ENCODE measurements at places on chromosomes 11 and 22.

DNA sequence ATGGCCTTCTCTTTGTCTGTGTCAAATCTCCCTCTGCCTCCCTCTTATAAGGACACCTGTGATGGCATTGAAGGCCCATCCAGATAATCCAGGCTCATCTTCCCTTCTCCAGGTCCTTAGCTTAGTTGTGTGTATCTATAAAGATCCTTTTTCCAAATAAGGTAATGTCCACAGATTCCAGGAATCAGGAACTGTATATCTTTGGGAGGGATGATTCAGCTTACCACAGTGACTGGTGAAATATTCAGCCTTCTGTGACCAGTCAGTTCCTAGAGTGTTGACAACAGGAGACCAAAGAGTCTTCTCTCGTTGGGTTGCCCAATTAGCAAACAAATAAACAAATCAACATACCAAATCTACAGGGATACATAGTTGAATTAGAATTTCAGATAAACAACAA, 175.8 kb downstream of the MPPED1 start:
- DNase-seq = no peak

- DNase-seq = peak; percentile 22
These were observed 24.1 kb downstream of the RNF214 start for GRCh38 chr11:117256573-117256972.

- DNase-seq = no peak
These were observed 10.7 kb downstream of the PPM1F start for GRCh38 chr22:21941921-21942320.

- DNase-seq = no peak
These were observed 130.4 kb downstream of the UVRAG start for GRCh38 chr11:75945446-75945845.

- peak; percentile 87 for DNase-seq
These were observed 158.8 kb upstream of the NAV2 start for GRCh38 chr11:19553683-19554333.

DNA sequence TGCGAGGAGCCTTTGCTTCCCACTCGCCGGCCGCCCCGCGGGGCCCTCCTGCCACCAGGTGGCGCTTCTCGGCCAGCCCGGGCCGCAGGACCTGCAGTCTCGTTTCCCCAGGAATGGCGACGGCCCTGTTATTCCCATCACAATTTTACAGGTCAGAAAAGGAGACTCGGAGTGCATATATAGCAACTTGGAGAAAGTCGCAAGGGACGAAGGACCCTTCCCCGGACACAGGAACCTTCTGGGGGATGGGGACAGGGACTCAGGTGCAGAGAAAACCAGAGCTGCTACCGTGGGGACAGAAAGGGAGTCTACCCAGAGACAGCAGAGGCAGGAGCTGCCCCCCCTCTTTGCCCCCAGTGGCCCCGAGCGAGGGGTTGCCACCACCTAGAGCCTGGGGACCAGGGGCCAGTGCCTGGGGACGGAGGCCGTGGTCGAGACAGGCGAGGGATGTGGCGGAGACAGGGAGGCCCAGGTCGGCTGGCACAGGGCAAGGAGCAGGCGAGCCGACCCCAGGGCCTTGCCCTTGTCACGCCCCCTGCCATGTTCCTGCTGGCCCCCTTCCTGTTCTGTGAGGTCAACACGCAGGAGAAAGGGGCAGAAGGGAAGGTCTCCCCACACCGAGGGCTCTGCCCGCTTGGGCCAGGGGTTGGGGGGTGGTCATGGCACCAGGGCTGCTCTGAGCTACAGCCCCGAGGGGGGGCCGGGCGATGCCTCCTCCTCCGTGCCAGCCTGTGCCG, 3.5 kb upstream of the KRTAP5-6 start:
- DNase-seq = peak; percentile 95

DNA sequence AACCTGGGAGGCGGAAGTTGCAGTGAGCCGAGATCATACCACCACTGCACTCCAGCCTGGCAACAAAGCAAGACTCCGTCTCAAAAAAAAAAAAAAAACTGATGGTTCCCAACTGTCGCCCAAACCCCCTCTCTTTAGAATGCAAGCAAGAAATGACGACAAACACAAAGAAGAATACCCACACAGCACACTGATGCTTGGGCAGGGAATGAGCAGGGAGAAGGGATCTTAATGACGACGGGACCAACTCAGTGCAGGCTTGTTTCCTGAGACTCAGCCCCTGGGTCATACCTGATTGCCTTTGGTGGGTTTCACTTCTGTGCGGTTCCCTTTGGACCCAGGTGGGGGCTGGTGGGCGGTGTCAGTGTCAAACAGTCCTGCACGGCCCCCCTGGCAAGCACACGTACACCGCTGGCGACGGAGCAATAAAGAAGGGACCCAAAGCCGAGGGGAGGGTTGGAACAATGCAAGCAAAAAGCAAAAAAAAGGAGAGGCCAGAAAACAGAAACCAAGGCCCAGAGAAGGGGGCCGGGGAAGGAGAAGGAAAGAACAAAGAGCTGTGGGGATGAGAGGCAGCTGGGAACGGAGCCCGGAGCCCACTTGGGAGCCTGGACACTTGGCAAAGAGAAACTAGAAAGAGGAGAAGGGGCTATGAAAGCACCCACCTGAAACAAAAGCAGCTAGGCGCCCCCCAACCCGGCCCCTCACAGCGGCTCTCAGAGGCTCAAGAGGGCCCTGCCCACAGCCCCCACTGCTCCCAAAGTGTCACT, 99.6 kb downstream of the CELSR1 start:
- DNase-seq = no peak

DNA sequence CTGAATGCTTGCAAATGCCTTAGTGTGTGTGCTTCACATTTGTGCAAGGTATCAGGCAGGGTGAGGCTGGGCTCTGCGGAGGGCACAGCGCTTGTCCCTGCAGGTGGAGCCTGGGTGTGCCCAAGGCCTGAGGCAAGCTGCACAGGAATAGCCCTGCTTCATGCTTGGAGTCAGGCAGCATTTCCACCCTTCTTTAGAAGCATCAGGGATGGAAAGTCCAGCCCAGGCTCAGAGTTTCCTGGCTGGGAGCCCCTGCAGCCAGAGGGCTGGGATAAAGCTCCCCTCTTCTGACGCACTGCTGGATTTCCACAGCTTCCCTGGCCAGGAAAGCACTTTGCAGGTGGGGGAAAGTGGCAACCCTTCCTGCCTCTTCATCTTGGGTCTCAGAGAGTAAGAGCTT, 63.4 kb downstream of the GALNT18 start:
- DNase-seq = no peak
